HFFc6 (cell line): ENCODE measurements at places on chromosomes 16 and 17. TPM values are rescaled to one million over a fixed set of nuclear protein-coding genes. Genes with fewer than 3 reads are reported as not detected.

DNA sequence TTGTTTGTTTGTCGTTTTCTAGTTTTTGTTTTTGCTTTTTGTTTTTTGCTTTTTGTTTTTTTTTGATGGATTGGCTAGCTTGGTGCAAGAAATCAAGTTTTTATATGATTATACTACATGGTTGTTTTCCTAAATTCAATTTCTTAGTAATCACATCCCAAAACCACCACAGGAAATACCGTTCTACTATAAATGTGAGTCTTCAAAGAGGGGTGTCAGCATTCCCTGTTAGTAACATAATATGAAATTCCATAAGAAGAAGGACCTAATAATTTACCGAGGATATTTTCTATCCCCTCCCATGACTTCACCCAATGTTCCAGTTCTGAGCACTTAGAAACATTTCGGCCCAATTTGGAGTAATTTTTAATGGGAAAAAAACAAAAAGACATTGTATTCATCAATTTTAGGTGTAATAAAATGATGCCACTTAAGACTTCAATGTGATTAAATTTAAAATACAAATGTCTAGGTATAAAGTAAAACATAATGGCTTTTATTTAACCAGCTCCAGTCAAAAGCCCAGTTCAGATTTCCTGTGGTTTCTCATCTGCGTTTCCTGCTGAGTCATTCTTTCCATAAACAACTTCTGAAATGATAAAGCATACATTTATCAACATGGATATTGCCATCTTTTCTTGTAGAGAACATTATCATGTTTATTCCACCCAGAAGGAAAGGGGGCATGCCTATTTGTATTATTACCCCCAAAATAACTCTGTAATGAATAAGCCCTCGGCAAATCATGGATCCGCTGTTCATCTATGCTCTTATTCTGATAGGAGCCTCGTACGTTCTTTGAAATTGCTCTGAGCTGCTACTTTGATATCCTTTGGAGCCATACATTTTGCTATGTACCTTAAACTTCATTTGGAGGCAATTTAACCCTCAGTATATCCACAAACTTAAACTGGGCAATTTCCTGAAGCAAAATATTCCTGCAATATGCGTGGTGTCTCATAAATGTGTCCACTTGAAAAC is 28.1 kb downstream of the HSBP1 start:
- DNase-seq = peak; percentile 49

DNA sequence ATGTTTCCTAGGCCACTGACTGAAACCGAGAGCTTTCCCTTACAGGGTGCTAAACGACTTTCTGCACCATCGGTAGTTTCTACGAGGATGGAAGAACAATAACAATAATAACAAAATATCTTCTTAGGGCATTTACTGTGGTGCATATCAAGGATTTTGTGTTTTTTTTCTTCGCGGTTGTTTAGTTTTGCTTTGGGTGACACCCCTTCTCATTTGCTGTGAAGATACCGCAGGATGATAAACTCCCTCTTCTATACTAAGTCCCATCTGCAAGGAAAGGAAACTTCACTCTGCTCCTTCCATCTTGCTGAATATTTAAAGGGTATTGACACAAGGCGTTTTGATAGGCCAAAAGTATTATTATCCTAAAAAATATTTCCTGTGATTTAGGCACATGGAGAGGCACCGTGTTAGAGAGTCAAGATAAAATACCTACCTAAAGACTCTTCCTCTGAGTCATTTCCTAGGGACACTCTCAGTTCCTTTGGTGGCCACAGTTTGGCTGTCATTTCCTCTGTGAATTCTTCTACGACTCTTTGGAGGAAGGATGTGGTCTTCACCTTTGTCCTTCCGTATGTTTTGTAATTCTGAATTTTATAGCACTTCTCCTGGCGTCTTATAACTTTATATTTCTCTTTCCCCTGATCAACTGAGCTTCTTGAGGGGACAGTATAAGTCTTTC is 318.8 kb downstream of the CDH13 start:
- DNase-seq = no peak

CCL17 gene
- not detected in 3 replicates for total RNA-seq

- DNase-seq = no peak
These were observed 95.9 kb downstream of the HIC1 start for GRCh38 chr17:2150806-2151205.

CLEC18B gene
- 0.18 to 0.27 TPM in 2 of 3 replicates, not detected in the other for total RNA-seq

DNA sequence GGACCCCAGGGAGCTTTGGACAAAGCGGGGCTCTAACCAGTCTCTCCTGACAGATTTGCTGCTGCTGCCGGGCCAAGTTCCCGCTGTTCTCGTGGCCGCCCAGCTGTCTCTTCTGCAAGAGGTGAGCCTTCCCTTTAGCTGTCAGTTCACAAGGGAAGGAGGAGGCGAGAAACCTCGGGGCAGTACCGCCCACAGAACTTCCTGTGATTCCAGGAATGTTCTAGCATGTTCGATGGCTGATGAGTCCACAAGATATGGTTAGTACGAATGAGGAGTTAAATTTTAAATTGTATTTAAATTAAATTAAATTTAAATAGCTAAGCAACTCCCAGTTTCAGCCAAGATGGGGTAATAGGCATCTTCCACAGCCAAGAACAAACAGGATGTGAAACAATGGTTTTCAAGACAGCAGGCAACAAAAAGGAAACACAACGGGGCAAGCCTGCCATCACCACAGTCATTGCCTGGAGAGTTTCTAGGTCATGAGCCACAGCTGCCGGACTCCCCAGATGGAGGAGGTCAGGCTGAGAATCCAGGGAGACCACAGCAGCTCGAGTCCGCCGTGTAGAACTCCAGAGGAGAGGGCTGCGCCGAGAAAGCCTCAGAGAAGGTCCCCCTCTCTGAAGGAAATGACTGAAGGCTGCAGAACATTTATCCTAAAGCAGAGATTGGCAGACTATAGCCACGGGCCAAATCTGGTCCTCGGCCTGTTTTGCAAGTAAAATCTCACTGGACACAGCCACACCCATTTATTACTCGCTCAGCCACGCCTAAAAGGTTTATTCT is 9.5 kb upstream of the TCF25 start:
- DNase-seq = no peak

GRCh38 chr17:77429969-77430752 is 289.4 kb downstream of the SEC14L1 start:
- peak; percentile 99 for DNase-seq

- DNase-seq = no peak
These were observed 84.3 kb downstream of the TNFRSF13B start for GRCh38 chr17:16887523-16888095.

MYH3 gene
- total RNA-seq = 0.24 to 1.2 TPM (median 0.52 TPM) in 3 replicates

- DNase-seq = no peak
These were observed 17.3 kb upstream of the TBKBP1 start for GRCh38 chr17:47676510-47677165.
